ENCODE measurements at places on chromosomes 3 and 15. TPM values are rescaled to one million over a fixed set of nuclear protein-coding genes. Genes with fewer than 3 reads are reported as not detected.
A peak's percentile ranks its signal among the peaks of the same experiment; 100 is the strongest.

- no peak for DNase-seq
Observed at GRCh38 chr3:23762214-23762613, 43.5 kb upstream of the UBE2E1 start.

DNA sequence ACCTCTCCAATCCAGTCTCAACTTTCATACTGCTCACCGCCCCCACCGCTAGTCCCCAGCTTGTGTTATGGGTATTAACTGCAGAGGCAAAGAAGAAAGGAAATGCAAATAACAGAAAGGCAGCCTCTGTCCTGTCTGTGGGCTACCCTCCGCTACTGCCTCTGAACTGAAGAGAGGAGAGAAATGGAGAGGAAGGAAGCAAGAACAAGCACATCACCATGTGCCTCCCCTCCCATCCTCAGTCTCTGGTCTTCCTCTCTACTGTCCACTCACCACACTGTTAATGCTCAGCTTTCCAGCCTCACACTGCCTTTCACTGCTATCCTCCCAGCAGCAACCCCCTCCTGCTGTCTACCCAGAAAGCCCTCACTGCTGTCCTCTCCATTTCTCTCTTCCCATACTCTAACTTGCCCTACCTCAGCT lies 139.0 kb upstream of the SLC2A2 start:
- no peak for DNase-seq

DNA sequence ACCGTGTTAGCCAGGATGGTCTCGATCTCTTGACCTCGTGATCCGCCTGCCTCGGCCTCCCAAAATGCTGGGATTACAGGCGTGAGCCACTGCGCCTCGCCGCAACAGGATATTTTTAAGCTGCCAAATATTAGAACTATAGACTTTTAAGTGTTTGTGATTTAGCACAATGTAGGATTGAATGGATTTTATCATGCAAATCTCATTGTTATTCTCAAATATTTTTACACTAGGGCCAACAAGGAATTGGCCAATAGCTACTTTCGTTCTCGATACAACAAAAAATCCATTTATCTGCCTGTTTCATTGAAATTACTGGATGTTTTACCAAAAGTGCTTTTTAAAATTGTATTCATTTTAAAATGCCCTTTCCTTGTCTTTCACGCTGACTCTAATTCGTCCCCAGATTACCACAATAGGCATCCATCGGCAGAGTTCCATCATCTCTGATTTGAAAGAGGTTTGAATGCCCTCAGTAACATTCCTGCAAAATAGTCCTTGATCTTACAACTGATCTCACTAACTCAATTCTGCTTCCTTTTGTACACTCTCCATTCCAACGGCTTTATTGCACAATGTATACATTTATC lies 99.6 kb upstream of the ROBO2 start:
- DNase-seq, result no peak

- DNase-seq, result peak; percentile 85
Observed at GRCh38 chr3:99875929-99876841, 58.5 kb downstream of the CMSS1 start.

- no peak for DNase-seq
Observed at GRCh38 chr3:150132101-150132749, 161.5 kb upstream of the PFN2 start.

- DNase-seq, result no peak
Observed at GRCh38 chr3:45462522-45463265, 74.3 kb downstream of the LARS2 start.

DNA sequence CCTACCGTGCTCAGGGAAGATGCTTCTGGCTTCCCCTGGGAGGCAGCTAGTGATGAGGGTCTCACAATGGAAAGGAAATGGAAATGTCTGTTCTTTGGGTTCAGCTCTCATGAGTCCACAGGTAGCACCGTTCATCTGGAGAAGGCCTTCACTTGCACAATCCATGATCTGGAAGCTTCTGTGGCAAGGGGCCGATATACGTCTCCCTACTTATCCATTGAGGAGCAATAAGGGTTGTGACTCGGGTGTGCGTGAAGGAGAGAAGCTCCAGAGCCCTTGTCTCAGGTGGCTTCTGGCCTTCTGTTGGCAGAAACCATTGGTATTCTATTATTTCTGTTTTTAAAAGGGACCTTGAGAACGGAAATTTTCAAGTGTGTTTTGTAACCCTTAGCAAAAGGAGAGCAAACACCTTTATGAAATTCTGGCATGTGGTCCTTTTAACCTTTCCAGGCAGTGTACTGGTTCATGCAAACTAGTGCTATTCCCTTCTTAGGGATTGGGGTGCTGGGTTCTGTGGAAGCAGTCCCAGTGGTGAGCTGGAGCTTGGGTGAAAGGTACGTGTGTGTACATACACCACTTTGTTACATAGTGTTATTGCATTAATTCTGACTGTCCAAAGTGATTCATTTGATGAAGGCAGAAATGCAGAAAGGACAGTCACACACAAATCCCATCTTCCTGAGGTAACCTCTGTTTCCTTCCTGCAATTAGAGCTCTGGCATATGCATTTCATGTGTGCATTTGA lies 32.5 kb downstream of the KLF13 start:
- DNase-seq, result no peak

Gene LRRC34
- 2.9 TPM for total RNA-seq

Gene MYL3
- total RNA-seq, result 223 TPM
